ENCODE measurements at places on chromosomes 6 and 20.

DNA sequence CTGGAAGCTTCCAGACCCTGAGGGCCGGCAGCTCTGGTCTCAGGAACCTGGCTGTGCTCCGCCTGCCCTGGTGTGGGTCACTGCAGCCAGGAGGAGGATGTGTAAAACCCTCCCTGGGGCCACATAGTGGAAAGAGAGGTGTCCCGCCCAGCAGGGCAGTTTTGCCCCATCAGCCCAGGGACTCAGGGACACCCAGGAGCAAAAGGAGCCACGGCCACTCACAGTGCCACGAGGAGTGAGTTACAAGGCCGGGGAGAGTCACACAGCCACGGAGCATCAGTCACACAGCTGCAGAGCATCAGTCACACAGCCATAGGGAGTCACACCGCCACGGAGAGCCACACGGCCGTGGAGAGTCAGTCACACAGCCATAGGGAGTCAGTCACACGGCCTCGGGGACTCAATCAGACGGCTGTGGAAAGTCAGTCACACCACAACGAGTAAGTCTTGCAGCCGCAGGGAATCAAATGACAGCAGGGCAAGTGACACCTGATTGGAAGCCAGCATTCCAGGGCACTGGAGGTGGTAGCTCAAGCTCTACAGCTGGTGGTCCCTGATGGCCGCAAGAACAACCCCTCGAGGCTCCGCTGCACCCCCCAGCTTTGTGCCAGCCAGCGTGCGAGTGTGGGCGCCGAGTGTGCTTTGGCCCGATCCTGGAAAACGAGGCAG is 60.9 kb downstream of the DLL1 start:
- no peak for DNase-seq

GRCh38 chr6:150625927-150626326 is 26.2 kb downstream of the PLEKHG1 start:
- no peak for DNase-seq

GRCh38 chr6:43395776-43396175 is 26.3 kb upstream of the ZNF318 start:
- no peak for DNase-seq

DNA sequence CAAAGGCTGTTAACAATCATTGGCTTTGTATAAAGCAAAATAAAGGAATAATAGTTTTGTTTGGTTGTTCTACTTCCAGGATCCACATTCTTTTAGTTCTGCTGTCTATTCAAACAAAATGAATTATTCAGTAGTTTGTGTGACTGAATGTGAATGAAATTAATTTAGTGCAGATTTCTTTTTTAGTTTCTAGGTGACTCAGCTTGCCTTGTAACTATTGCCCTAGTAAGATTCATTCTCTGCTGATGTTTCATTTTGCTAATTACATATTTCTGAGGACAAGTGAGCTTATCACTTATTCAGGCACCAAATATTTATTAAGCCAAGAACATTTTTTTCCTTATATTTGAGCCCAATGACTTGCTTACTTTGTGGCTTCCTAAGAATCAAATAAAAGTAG is 46.5 kb upstream of the RIPOR2 start:
- DNase-seq, result no peak

- no peak for DNase-seq
These were observed 2.5 kb downstream of the DEK start for GRCh38 chr6:18261877-18262276.

- DNase-seq, result no peak
These were observed 23.8 kb upstream of the HELZ2 start for GRCh38 chr20:63597651-63598478.

DNA sequence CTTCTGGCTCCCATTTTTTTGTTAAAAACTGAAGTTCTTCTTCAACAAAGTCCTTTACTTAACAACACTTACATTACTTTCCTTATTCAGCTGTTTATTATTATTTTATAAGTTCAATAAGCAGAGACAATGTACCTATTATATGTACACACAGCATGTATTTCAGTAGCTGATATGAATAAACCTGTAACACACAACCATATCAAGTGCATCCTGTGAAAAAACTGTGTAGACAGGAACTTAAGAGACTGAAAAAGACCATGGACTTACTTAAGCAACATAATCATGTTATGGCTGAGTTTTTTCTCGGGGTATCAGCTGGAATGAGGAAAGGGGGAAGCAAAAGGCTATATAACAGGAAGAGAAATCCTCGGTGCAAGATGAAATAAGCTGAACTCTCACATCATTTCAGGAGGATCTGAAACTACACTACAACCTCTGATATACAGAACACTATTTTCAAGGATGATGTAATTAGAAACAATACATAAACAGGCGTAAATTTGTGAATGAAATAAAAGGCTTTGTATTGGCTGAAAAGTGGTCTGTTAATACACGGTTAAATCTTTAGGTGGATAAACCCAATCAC is 70.9 kb downstream of the REV3L start:
- no peak for DNase-seq

- DNase-seq, result no peak
These were observed 5.7 kb downstream of the SASH1 start for GRCh38 chr6:148348335-148348734.

GRCh38 chr20:53664121-53664520 is 70.5 kb upstream of the ZNF217 start:
- no peak for DNase-seq

DNA sequence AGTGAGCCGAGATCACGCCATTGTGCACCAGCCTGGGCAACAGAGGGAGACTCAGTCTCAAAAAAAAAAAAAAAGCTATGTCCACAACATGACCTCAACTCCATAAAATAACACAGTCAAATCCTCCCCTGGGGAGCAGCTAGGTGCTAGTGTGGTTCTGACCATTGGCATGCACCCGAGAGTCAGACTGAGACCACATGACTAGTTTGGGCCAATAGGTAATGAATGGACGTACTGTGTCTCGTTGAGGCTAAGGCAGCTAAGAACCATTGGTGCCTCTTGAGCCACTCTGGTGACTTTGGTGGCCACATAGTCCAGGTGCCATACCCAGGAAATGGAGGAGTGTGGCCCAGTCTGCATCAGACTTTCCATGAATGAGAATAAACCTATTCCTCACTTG is 40.3 kb downstream of the ATP9A start:
- no peak for DNase-seq

- DNase-seq, result no peak
These were observed 118.2 kb upstream of the RIPOR2 start for GRCh38 chr6:25053875-25054371.

DNA sequence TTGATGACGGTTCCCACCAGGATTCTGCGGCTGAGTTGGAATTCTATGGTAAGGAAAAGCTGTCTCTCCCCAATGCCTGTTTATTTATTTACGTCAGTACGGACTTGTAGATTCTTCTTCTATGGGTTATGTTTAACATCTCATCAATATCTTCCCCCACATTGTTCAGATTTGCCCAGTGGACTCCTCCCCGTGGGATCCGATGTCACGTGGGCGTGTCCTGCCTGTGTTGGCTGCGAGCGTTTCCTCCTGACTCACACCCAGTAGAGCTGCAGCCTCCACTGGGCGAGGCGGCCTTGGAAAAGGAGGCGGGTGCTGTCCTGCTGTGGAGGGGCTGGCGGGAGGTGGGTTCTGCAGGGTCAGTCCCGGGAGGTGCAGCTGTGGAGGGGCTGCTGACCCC is 46.8 kb upstream of the SLCO4A1 start:
- DNase-seq, result no peak

GRCh38 chr20:24998631-24999445 is 6.3 kb upstream of the APMAP start:
- DNase-seq, result no peak

DNA sequence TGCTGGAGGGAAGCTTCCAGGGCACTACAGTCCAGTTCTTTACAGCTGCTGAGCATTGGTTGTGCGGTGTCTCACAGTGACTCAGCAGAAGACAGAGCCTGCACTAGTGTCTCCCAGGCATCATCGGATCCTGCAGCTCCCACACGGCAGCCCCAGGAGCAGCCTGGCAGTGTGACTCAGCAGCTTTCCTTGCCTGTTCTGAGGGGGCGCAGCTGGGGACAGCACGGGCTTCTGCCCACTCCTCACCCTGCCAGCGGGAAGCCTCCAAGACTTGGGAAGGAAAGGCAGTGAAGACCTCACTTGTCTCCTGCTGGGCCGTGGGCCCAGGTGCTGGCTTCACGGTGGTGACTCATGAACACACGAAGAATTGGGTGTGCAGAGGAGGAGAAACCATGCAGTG is 165.4 kb downstream of the SYNDIG1 start:
- no peak for DNase-seq

- DNase-seq, result no peak
These were observed 68.0 kb upstream of the QKI start for GRCh38 chr6:163346497-163346961.

- DNase-seq, result no peak
These were observed 630.8 kb downstream of the PHF3 start for GRCh38 chr6:64266351-64266821.

DNA sequence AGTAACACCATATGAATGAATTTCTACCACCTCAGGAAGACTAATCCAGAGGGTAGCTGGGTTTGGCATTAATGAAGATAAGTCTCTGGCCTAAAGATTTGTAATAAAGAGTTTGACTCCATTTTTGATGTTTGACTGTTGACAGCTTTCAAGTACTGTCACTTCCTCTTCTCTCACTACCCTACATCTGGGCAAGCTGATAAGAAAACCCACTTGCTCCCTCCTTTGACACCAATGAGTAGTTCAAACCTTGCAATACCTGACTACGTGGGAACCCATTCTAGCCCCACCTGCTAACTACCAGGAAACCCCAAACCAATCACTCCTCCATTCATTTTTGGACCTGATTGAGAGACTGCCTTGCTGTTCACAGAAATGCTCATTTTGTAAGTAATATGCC is 621.5 kb downstream of the TENT5A start:
- no peak for DNase-seq

DNA sequence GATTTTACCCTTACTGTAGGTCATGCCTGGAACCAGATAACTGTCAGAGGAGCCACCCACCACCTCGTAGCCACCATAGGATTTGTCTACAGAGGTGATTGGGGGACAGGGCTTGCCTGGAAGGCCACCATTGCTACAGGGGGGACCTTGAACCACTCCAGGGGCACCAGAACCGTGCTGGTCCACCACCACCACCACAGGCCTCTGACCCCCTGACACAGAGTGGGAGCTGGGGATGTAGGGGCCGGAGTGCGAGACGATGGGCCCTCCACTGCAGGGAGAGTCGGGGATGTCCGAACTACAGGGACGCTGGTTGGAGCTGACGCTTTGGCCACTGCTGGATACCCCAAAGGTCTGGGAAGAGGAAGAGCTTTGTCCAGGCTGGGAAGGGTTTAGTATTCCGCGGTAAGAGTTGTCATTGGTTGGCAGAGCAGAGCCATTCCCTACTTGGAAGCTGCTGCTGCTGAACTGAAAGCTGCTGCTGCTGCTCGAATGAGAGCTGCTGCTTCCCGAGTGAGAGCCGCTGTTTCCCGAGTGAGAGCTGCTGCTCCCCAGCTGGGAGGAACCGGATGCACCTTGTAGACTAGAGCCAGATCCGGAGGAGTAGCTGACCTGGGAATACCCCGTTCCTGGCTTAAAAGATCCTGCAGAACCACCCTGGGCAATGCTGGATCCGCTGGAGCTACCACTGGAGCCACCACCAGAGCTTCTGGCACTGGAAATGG is 2.2 kb downstream of the PSORS1C1 start:
- DNase-seq, result no peak

DNA sequence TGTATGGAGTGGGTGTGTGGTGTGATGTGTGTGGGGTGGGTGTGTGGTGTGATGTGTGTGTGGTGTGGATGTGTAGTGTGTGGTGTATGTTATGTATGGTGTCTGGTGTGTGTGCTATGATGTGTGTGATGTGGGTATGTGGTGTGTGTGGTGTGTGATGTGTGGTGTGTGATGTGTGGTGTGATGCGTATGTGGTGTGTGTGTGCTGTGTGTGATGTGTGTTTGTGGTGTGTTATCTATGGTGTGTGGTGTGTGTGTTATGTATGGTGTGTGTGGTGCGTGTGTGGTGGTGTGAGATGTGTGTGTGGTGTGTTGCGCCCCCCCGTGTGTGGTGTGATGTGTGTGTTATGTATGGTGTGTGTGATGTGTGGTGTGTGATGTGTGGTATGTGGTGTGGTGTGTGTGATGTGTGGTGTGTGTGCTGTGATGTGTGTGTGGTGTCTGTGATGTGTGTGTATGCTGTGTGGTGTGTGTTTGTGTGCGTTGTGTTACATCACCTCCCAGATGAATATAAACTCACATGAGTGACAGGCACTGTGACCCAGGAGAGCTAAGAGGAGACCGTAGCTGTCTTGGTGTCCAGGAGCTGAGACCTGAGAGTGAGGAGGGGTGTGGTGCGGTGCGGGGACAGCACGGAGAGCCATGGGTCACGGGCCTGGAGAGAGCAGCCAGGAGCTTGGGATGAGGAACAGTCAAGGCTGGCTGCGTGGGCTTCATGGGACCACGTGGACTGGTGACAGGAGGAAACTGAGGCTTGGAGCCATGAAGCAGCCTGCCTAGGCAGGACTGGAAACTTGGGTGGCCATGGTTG is 8.8 kb downstream of the DLGAP4 start:
- no peak for DNase-seq

DNA sequence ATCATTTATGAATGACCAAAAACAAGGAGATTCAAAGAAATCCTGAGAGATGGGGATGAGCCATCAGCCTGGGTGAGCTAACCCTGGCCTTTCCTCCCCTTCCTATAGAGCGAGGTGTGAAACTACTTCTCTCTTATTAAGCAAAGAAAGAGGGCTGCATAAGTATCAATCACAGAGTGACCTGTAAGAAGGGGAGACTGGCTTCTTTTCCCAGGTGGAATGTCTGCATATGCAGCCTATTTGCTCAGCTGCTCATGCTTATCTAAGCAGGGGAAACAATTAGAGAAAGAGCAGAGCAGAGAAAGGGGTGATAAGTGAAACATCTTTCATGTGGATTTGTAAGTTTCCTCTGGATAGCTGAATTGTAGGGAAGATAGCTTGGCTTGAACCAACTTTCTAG is 160.0 kb downstream of the PKHD1 start:
- no peak for DNase-seq

DNA sequence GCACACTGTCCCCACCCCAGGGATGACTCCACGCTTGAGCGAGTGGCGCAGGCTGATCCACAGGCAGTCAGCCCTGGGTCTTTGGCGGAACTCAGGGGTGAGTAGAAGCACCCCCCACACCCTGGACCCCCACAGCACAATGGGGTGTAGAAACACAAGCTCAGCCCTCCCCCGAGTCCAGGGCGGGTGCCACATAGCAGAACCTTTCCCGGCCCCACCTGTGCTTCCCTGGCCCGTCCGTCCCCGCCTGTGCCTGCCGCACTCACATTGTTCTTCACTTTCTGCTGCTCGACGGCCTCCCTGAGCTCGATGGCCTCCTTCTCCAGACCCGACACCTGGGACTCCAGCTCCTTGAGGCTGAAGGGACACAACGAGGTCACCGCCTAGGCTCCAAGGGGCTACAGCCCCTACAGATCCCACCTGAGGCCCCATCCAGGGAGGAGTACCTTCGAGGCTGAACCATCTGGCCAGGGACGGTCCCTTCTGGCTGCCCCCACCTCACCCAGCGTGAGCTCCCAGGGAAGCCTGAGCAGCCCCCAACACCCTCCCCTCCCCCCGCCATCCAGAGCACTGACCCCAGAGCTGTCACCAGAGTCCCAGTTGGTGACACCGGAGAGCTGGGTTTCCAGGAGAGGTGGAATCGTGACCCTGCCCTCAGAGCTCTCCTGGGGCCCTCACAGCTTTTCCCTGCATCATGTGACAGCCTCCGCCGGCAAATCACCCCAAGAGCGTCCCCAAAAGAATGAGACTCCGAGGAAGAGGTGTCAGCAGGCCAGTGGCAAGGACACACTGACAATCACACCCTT is 55.6 kb downstream of the DSTN start:
- no peak for DNase-seq

- DNase-seq, result no peak
These were observed 135.1 kb downstream of the AGPAT4 start for GRCh38 chr6:161138543-161139303.

GRCh38 chr6:43983632-43984031 is 143.6 kb downstream of the MRPL14 start:
- DNase-seq, result no peak

- no peak for DNase-seq
These were observed 12.6 kb upstream of the ZFP64 start for GRCh38 chr20:52204136-52204535.
